ENCODE measurements at places on chromosomes 3 and 15. TPM values are rescaled to one million over a fixed set of nuclear protein-coding genes. Genes with fewer than 3 reads are reported as not detected.

DNA sequence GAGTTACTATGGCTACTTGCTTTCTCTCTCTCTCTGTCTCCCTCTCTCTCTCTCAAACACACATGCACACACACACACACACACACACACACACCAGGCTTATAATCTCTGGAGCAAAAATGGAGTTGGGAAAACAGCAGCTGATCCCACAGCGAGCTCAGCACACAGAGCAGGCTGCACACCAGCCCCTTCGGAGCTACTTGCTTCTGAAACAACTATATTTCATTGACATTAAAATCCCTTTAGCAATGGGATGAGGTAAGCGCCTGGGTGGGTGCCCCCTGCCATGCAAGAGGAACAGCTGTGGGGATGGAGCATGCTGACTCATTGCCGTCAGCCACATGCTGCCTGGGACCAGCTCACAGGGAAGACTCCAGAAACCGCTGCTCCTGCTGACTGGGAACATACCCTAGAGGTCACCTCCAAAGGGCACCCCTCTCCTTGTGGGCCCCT lies 45.7 kb downstream of the B3GNT5 start:
- peaks cover 12% of the 10 kb centered on the region for H3K4me1 ChIP-seq
- no peak overlapping the region for H3K4me3 ChIP-seq
- no peak for DNase-seq
- no peaks in the 10 kb centered on the region for H3K27me3 ChIP-seq
- H3K27ac ChIP-seq = no peak overlapping the region

DNA sequence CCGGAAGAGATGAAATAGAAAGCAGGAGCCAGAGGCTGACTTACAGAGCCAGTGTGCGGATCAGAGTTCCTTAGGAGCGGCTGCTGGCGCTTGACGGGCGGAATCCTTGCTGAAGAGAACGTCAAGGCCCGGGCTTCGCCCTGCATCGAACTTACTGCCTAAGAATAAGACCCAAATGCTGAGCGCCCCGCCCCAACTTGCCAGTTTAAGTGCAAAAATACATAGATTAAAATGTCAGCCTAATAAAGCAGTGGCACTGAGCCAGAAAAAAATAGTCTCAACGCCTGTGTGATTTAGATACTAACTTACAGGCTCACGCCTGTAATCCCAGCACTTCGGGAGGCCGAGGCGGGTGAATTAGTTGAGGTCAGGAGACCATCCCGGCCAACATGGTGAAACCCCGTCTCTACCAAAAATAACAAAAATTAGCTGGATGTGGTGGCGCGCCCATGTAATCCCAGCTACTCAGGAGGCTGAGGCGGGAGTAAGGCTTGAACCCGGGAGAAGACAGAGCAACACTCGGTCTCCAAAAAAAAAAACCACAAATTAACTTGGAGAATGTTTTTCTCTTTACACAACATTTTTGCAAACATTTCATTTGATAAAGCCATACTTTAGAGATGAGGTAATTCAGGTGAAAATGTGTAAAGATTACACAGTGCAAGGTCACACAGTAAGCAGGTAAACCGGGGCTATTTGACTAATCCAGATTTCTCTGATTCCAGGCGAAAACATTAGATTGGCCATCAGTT lies 1.2 kb upstream of the UBP1 start:
- DNase-seq = peak; percentile 49
- H3K4me1 ChIP-seq = peaks cover 18% of the 10 kb centered on the region
- H3K4me3 ChIP-seq = peak overlapping the region; percentile 84
- peak overlapping the region; percentile 98 for H3K27ac ChIP-seq
- H3K36me3 ChIP-seq = no peaks in the 10 kb centered on the region

DNA sequence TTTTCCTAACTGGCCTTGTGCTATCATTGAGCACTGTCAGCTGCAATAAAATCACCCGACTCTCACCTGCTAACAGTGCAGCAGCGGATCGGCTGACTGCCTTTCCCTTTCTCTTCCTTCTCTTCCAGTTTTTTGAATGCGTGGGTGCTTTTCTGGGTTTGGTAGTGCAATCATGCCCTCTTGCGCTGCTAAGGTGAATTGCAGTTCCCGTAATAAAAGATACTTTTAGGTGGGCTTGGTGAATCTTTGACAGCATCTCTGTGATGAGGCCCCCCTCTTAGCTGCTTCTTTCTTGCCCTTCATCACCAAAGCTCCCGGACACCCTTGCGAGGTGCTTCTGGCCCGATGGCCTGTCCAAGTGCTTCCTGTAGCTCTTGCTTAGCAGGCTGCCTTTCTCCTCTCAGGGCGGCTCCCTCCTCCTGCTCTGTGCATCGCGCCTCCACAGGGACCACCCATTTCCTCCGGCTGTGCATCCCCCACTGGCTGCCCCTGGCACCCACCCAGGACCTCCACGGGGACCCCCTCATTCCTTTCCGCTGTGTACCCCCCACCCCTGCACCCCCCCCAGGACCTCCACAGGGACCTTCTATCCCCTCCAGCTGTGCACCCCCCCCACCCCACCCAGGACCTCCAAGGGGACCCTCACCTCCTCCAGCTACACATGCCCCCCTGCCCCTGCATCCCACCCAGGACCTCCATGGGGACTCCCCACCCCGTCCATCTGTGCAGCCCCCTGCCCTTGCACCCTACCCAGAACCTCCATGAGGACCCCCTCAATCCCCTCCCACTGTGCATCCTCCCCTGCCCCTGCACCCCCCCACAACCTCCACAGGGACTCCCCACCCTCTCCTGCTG lies 50.8 kb upstream of the RPL32 start:
- peaks cover 10% of the 10 kb centered on the region for H3K4me1 ChIP-seq
- H3K36me3 ChIP-seq = no peaks in the 10 kb centered on the region
- H3K4me3 ChIP-seq = no peak overlapping the region
- DNase-seq = peak; percentile 65
- H3K27ac ChIP-seq = no peak overlapping the region
- peaks cover 7% of the 10 kb centered on the region for H3K27me3 ChIP-seq

DNA sequence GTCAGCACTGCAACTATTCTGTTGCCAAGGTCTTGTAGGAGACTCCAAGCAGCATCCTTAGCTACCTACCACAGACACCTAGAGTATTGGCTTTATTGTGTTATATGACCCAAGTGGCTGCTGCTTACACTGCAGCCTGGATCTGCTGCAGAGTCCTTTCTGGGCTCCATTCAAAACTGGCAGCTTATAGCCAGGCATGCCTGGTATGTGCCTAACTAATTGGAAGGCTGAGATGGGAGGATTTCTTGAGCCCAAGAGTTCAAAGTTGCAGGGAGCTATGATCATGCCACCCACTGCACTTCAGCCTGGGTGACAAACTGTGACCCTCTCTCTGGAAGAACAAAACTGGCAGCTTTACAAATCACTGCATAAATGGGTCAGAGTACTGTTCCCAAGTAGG lies 8.6 kb downstream of the NDUFB4 start:
- H3K4me3 ChIP-seq = no peak overlapping the region
- no peaks in the 10 kb centered on the region for H3K4me1 ChIP-seq
- DNase-seq = no peak
- no peak overlapping the region for H3K27ac ChIP-seq
- peaks cover 21% of the 10 kb centered on the region for H3K36me3 ChIP-seq
- H3K27me3 ChIP-seq = no peaks in the 10 kb centered on the region

- H3K36me3 ChIP-seq = no peaks in the 10 kb centered on the region
- H3K4me1 ChIP-seq = peaks cover 5% of the 10 kb centered on the region
- peak overlapping the region; percentile 46 for H3K27ac ChIP-seq
- no peaks in the 10 kb centered on the region for H3K27me3 ChIP-seq
Observed at GRCh38 chr3:134810052-134810435, 15.0 kb downstream of the EPHB1 start.

DNA sequence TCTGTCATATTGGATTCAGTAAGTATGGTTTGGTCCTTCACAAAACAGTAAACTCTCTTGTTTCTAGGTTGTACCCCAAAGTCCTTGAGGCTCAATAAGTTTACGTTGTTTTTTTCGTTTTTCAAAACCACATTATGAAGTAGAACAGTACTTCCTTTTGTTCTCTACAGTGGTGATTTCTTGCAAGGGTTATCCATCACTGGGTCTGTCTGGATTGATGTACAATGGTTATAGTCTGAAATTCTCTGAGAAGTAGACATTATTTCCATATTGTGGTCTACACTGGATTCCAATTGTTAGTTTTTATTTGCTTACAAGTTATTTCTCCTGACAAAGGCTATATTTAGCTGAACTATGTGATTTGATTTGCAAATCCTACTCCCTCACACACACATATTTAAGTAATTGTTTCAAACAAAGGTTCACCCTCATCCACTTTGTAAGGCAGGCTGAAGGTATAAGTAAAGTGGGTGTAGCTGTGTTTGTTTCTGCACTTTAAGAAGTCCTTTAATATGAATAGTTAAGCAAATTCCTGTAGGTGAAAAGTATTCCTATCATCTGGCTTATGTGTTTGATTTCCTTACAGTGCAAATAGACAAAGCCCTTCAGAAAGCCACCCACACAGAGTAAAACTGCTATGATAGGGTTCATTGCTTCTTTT lies 64.2 kb upstream of the MME start:
- H3K27me3 ChIP-seq = no peaks in the 10 kb centered on the region
- no peak overlapping the region for H3K27ac ChIP-seq
- no peak overlapping the region for H3K4me3 ChIP-seq
- H3K4me1 ChIP-seq = peaks cover 12% of the 10 kb centered on the region
- DNase-seq = no peak

DNA sequence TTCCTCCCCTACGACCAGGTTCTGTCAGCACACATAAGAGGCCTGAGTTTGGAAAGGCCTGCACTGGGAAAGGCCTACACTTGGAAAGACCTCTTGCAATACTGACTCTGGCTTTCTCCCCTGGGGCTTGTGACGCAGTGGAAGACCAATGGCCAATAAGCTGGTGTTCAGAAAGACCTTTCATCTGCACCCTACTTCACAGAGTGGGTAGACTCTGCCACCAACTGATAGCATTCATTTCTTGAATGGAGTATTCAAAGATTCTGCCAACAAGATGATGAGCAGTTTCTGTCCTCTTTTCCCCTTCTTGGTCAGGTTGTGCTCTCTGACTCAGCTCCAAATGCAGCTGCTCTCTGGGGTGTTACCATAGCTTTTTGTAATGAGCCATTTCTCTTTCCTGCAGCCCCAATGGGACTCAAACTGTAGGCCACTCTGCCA lies 48.8 kb downstream of the TIPARP start:
- no peak overlapping the region for H3K27ac ChIP-seq
- H3K4me3 ChIP-seq = no peak overlapping the region
- no peaks in the 10 kb centered on the region for H3K27me3 ChIP-seq
- no peak for DNase-seq
- no peaks in the 10 kb centered on the region for H3K36me3 ChIP-seq
- no peaks in the 10 kb centered on the region for H3K4me1 ChIP-seq

GRCh38 chr15:78049691-78050440 lies 27.6 kb downstream of the TBC1D2B start:
- H3K4me1 ChIP-seq = peaks cover 69% of the 10 kb centered on the region
- DNase-seq = no peak
- H3K36me3 ChIP-seq = peaks cover 21% of the 10 kb centered on the region

GRCh38 chr3:172113710-172114109 lies 74.3 kb downstream of the FNDC3B start:
- no peak for DNase-seq
- no peaks in the 10 kb centered on the region for H3K4me1 ChIP-seq
- no peaks in the 10 kb centered on the region for H3K27me3 ChIP-seq
- no peak overlapping the region for H3K4me3 ChIP-seq
- H3K27ac ChIP-seq = no peak overlapping the region

DNA sequence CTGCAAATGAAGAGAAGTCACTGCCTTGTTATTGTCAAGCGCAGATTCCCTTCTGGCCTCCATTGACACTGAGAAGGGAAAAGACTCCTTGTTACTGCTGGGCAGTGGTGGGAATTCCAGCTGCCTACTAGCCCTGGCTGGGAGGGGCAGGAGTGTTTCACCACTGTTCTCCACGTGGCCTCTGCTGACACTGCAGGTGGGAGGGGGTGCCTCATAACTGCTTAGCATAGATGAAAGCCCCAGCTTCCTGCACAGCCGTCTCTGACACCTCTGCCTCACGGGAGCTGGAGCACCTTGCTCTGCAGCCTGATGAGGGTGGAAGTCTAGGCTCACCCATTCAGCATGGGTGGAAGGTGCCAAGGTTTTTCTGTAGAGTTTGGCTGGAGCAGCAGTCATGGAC lies 52.1 kb downstream of the TM2D3 start:
- H3K36me3 ChIP-seq = no peaks in the 10 kb centered on the region
- no peaks in the 10 kb centered on the region for H3K4me1 ChIP-seq
- no peaks in the 10 kb centered on the region for H3K27me3 ChIP-seq
- peak; percentile 54 for DNase-seq
- no peak overlapping the region for H3K4me3 ChIP-seq
- no peak overlapping the region for H3K27ac ChIP-seq

GRCh38 chr15:55253580-55253979 lies 36.0 kb downstream of the RAB27A start:
- H3K4me1 ChIP-seq = peaks cover 5% of the 10 kb centered on the region
- H3K27ac ChIP-seq = no peak overlapping the region
- no peak for DNase-seq
- no peaks in the 10 kb centered on the region for H3K27me3 ChIP-seq
- no peaks in the 10 kb centered on the region for H3K36me3 ChIP-seq

- no peak overlapping the region for H3K4me3 ChIP-seq
- no peak overlapping the region for H3K27ac ChIP-seq
- no peaks in the 10 kb centered on the region for H3K4me1 ChIP-seq
- no peaks in the 10 kb centered on the region for H3K27me3 ChIP-seq
- H3K36me3 ChIP-seq = peaks cover 72% of the 10 kb centered on the region
Observed at GRCh38 chr3:123105201-123106189, 38.7 kb downstream of the PDIA5 start.

GRCh38 chr15:61404567-61404966 lies 175.5 kb upstream of the RORA start:
- no peaks in the 10 kb centered on the region for H3K4me1 ChIP-seq
- no peak overlapping the region for H3K4me3 ChIP-seq
- H3K27ac ChIP-seq = no peak overlapping the region
- no peaks in the 10 kb centered on the region for H3K36me3 ChIP-seq

DNA sequence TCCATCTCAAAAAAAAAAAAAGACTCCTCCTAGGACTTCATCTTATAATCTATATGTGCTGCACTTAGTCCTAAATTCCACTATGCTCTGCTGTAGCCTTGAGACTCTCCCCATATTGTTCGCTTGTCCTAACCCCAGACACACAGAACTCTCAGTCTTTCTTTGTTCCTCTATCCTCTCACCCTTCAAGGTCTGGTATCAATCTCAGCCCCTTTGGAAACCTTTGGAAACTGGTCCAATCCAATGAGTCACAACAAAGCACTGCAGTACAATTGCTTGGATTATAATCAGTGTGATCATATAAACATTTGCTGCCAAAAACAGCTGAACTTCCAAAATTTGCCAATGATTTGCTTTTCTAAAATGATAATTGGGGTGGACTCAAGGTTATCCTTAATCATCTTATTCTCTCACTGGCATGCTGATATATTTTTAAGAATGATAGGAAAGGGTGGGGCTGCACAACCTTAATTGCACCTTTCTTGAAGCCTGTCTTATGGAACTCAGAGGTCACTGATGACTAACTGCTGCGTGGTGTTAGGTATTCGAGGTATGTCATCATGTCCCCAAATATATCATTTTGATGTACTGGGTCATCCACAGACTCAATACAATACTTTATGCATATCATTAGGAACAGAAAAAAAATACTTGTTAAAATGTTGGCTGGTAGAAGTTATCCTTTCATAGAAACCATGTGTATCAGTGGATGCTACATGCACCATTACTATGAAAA lies 756.7 kb downstream of the NR2F2 start:
- DNase-seq = no peak
- no peak overlapping the region for H3K27ac ChIP-seq
- H3K4me1 ChIP-seq = no peaks in the 10 kb centered on the region
- H3K36me3 ChIP-seq = no peaks in the 10 kb centered on the region
- no peak overlapping the region for H3K4me3 ChIP-seq

Gene PAK6
- polyA plus RNA-seq = 14.8 TPM

Gene LRRC15
- polyA plus RNA-seq = 0.03 TPM

Gene HAPLN3
- polyA plus RNA-seq = 2.8 TPM

Gene HIGD2B
- polyA plus RNA-seq = not detected
